ENCODE measurements at places on chromosomes 4 and X.

DNA sequence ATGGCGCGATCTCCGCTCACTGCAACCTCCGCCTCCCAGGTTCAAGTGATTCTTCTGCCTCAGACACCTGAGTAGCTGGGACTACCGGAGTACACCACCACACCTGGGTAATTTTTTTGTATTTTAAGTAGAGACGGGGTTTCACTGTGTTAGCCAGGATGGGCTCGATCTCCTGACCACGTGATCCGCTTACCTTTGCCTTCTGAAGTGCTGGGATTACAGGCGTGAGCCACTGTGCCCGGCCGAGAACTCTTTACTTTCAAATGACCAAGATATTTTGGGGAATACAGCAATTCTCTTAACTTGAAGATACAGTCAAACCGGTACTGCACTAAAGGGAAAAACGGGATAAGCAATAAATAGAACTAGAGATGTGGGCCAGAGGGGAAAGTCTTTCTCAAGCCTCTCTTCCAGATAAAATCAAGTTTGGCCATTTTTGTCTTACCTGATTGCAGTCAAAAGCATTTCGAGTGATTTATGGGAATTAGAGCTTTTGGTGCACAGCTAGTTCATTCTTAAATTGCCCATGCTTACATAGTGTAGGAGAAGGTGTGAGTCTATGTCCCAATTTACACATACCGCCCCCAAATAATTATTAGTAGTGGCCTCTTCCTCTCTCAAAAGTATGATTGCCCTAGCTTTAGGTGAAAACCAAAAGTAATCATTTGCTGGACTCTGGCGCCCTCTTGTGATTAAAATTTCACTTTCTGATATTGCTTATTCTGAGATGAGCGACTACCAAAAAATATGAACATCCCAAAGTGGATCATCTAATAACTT lies 53.2 kb upstream of the ABCG2 start:
- no peak for DNase-seq

DNA sequence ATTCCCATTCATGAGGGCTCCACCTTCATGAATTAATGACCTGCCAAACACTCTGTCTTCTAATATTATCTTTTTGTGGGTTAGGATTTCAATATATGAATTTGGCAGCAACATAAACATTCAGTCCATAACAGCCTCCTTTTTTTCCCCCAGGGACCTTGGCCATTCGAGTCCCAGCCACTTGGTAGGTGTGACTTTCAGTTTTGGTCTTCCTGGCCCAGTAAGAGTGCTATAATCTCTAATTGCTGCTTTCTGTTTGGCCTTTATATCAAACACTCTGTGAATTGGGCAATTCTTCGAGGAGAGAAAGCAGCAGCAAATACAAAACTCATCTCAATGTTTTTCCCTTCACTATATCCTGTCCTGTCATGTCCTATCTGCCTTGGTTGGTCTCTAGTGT lies 12.4 kb upstream of the RADX start:
- no peak for DNase-seq

- DNase-seq = no peak
These were observed 24.5 kb downstream of the DAPP1 start for GRCh38 chr4:99841129-99841528.

DNA sequence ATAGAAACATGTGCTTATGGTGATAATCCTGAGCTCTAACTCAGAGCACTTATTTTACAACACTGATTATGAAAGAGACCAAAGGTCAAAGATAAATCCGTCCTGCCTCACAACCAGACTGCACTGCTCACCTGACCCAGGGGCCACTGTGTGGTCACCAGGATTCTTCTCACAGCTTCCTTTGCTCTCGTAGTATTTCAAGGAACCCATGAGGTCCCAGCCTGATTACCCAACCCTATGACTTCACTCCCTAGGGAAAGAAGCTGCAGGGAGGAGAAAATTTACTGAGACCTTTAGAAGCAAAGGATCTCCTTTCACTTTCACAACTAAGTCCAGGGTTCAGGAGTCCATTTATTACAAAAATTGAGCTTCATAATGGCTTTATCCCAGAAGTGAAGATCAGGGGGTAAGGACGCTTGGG lies 9.6 kb downstream of the SLC25A5 start:
- DNase-seq = peak; percentile 7

GRCh38 chr4:98749206-98749605 lies 90.8 kb upstream of the TSPAN5 start:
- DNase-seq = no peak

- no peak for DNase-seq
These were observed 9.5 kb downstream of the HHIP start for GRCh38 chr4:144655491-144655890.

- no peak for DNase-seq
These were observed 129.5 kb upstream of the GPC4 start for GRCh38 chrX:133544778-133545177.

- DNase-seq = no peak
These were observed 84.2 kb upstream of the KCTD8 start for GRCh38 chr4:44532851-44533250.

DNA sequence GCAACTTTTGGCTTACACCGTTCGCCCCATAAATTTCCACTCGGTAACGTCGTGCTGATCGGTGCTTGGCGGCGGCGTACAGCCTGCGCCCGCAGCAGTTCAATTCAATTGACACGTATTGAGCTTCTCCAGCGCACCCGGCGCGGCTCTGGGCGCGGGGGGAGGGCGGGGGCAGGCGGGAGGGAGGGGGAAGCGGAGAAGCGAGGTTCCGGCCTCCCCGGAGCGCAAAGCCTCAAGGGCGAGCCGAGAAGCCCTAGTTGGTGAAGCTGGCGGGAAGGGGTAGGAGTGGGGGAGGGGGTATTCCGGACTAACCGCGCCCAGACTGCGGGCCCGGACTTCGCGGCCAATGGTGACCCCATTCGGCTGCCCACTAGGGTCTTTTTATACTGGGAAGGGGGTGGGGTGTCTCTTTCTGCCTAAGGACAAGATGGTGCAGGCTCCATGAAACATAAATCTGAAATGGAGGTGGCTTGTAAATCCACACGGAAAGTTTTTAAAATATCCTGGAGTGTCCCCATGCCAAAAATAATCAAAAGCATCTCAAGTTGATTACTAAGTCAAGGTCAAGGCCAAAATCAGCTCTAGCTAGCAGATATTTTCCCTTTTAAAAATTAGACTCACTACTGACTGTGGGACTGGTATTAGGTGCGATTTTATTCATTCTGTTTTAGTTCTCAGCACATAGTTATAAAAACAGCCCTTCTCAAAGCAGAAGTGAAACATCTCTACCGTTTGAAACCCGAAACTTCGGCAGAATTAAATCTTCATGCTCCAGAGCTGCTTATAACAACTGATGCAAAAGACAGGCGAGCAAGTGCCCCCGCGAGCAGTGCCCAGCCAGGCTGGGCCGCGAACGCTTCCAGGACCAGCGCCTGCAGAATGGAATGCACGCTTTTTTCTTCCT lies 1.5 kb upstream of the BCOR start:
- DNase-seq = peak; percentile 56

GRCh38 chr4:8560265-8561047 lies 19.7 kb upstream of the GPR78 start:
- no peak for DNase-seq

GRCh38 chr4:76302826-76303438 lies 3.6 kb upstream of the STBD1 start:
- DNase-seq = no peak

- DNase-seq = no peak
These were observed 2649.3 kb downstream of the PCDH7 start for GRCh38 chr4:33369446-33369845.

DNA sequence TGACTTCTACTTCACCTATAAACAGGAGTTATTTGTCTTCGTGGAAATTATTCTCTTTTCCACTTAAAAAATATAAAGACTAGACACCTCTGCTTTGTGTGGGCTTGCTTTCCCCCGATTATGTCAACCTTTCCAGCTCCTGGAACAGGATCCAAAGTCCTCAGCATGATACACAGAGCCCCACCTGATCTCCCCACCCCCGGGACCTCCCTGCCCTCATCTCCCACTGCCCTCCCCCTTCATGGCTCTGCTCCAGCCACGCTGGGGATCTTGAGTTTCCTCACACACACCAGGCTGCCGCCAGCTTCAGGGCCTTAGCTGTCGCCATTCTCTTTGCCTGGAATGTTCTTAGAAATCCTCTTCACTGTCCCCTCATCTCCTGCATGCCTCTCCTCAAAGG lies 55.3 kb downstream of the MBNL3 start:
- DNase-seq = no peak

- no peak for DNase-seq
These were observed 8.5 kb downstream of the FRMD7 start for GRCh38 chrX:132119283-132119682.

- no peak for DNase-seq
These were observed 277.1 kb downstream of the ANKRD50 start for GRCh38 chr4:124435274-124435950.
